ENCODE measurements at places on chromosomes 12 and 14.
A peak's percentile ranks its signal among the peaks of the same experiment; 100 is the strongest.

DNA sequence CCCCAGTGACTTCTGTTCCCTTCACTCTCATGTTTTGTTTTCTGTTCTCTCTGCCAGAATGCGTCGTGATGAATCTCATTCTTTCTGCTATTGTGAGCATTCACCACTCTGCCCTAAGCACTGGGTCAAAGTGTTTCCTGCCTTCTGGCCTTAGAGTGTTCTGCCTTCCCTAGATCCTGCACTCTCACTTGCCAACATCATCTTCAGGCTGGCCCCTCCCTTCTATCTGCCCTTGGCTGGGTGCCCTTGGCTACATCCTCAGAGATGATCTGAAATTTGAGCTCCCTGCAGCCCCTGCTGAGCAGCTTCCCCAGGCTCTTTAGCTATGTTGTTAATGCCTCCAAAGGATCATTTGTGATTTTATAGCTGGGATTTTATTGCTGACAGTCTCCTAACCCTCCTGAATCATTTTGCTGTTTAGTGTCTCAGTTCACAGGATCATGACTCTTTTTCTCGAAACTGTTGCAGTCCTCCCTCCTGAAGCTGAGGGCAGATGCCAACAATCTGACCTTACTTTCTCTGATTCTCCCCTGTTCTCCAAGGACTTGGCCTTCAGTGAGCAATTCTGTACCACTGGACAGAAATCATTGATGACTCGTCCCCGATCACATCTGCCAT, 4.5 kb downstream of the DHRS2 start:
- no peak for DNase-seq

DNA sequence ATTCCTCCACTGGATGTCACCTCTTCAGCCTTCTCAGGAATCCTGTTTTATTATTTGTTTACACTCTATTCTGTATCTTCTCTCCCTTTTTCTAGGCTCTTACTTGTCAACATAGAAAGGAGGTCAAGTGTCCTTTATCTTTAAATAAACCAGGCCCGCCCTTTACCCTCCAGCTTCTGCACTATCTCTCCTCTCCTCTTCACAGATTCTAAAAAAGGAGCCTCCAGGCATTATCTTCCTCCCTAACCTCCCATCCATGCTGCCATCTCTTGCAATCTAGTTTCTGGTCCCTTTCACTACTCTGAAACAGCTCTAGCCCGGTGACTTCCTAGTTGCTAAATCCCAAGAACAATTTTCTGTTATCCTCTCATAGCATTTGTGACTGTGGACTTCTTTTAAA, 24.1 kb upstream of the ARID2 start:
- no peak for DNase-seq

- no peak for DNase-seq
Observed at GRCh38 chr12:108722463-108722862, 8.9 kb downstream of the CORO1C start.

DNA sequence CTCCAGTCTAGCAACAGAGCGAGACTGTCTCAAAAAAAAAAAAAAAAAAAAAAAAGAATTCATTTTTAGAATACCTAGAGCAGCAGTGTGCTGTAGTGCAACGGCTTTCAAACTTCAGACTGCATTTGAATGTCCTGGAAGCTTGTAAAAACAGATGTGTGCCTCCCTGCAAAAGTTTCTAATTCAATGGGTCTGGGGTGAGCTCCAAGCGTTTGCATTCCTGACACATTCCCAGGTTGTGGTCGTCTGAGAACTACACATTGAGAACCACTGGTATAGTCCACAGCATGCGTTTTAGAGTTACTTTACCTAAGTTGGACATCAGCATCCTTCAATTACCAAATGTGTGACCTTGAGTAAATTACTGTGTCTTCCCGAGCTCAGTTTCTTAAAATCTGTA, 816.8 kb downstream of the NRXN3 start:
- DNase-seq = no peak

GRCh38 chr14:67646131-67646530, 26.4 kb downstream of the ARG2 start:
- no peak for DNase-seq

GRCh38 chr14:76844223-76844622, 18.0 kb downstream of the LRRC74A start:
- DNase-seq = no peak

- no peak for DNase-seq
Observed at GRCh38 chr12:97474161-97474560, 11.6 kb downstream of the RMST start.

- DNase-seq = no peak
Observed at GRCh38 chr12:46267825-46268582, 839 bp downstream of the SLC38A1 start.

- DNase-seq = no peak
Observed at GRCh38 chr14:102507081-102507856, 2.3 kb downstream of the ANKRD9 start.

GRCh38 chr14:88493392-88494185, 61.2 kb downstream of the PTPN21 start:
- DNase-seq = no peak

GRCh38 chr12:79690142-79690637, 574 bp downstream of the PAWR start:
- no peak for DNase-seq

GRCh38 chr12:65540140-65540539, 261.7 kb downstream of the MSRB3 start:
- no peak for DNase-seq

DNA sequence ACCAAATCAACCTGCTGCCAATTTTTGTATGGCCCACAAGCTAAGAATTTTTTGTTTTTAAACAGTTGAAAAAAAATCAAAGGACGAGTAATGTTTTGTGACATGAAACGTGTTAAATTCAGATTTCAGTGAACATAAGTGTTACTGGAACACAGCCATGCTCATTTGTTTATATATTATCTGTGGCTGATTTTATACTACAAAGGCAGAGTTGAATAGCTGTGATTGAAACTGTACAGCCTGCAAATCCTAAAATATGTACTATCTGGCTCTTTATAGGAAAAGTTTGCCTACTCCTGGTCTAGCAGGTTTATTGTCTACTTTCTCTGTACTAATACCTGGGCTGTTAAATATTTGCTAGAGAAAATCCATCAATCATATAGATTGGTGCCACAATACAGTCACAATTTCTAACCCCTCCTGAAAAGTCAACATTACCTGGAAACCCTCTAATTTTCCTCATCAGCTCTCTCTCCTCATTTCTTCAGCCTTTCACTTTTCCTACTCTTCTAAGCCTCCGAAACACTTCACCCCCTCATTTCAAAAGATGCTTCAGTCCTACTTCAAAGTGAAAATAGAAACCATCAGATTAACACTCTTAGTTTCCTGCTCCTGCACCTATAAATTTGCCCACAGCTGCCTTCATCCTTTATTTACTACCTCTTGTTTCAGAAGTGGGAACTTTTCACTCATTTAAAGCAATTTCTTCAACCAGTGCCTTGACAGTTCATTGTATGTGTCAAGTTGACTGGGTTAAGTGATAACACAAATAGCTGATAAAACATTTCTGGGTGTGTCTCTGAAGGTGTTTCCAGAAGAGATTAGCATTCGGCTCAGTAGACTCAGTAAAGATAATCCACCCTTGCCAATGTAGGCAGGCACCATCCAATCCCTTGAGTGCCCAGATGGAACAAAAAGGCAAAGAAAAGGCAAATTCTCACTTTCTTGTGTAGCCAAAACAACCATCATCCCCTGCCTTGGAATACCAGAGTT, 18.0 kb upstream of the C2CD5 start:
- DNase-seq = peak; percentile 52

- no peak for DNase-seq
Observed at GRCh38 chr12:12527820-12528296, 34.8 kb downstream of the DUSP16 start.

DNA sequence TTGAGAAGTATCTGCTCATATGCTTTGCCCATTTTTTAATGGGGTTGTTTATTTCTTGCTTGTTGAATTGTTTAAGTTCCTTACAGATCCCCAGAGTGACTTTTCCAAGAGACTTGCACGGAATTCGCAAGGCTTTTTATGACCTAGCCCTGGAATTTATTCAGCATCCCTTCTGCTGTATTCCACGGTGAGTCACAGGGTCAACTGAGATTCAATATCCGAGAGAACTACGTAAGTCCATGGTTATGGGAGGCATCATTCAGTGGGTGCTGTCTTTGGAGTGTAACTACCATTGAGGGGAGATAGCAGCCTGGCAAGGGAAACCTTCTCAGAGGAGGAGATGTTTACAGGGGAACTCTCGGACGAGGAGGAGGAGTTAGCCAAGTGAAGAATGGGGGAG, 20.9 kb upstream of the GPRC5A start:
- DNase-seq = no peak

GRCh38 chr12:118336123-118336522, 36.6 kb downstream of the TAOK3 start:
- no peak for DNase-seq

GRCh38 chr12:24023081-24023480, 73.6 kb upstream of the SOX5 start:
- no peak for DNase-seq

DNA sequence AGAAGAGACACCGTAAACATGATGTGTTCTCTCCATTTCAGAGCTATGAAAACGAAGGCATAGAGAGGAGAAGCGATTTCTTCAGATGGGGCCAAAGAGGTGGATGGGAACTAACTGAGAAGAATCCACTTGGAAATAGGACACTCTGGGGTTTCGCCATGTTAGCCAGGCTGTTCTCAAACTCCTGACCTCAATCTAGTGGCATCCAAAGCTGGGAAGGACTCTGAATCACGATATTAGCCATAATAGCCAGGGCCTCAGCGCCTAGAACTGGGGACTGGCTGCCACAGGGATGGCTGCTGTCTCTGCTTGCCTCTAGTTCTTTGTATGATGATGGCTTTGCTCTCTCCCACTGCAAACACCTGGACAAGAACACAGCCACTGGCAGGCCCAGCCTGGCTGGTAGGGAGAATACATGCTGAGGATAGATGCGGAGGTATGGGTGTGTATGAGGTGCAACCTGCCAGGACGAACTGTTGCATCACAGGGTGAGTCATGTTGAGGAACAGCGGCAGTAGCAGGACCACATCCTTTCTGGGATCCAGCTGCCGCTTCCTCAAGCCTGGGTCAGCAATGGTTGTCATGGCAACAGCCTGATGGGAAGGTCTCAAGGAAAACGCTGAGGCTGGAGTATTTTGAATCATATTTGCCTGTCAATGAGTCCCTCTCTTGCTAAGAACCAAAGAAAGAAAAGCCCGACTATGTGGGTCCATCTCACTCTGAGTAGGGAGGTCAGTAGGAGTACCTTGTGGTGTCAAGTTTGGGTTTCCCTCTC, 31.1 kb downstream of the CCDC177 start:
- DNase-seq = no peak

- DNase-seq = no peak
Observed at GRCh38 chr12:100733817-100734593, 60.6 kb upstream of the ANO4 start.

DNA sequence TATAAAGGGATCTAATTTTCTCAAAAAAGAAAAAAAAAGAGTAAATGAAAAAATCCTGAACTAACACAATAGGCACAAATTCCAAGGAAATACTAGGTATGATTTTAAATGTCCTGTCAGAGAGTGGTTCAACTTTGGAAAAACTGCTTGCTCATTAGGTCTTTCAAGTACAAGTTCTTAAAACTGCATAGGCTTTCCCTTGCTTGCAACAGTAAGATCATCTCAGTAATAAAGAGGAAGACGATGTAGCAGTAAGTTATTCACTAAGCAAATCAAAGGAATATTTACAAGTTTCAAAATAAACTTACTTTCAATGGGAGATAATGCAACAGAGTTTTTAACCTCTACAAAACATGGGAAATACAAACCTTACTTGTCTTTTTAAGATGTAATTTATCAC, 21.6 kb downstream of the CORO1C start:
- DNase-seq = no peak

- DNase-seq = no peak
Observed at GRCh38 chr12:114508529-114509129, 102.7 kb upstream of the TBX5 start.

- no peak for DNase-seq
Observed at GRCh38 chr12:101923045-101923718, 45.8 kb downstream of the DRAM1 start.

DNA sequence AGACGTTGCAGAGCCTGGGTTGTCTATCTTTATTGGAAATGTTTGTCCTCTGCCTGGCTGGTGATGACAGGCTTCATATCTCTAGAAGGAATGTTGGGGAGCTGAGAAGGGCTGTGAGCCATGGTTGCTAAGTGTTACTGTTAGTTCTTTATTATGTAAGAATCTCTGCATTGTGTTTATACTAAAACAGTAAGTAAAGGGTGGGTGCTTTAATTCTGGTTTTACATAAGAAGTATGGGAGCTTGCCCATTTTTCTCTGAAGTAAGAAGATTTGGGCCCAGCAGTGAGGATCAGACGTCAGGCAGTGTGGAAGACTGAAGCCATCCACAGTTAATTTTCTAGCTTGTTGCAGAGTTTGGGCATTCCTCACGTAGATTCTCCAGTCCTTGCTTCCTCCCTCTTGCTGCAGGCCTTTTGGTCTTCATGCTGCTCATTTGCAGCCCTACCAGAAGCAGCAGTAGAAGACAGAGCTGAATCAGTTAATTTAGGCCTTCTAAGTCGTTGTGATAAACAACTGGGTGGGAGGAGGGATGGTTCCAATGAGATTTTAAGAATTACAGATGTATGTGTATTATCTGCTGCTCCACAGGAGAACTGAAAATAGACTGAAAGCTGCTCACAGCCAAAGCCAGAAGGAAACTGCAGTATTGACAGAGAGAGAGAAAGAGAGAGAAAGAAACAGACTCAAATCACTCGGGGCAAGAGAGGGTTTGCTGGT, 21.4 kb downstream of the WNT5B start:
- no peak for DNase-seq

DNA sequence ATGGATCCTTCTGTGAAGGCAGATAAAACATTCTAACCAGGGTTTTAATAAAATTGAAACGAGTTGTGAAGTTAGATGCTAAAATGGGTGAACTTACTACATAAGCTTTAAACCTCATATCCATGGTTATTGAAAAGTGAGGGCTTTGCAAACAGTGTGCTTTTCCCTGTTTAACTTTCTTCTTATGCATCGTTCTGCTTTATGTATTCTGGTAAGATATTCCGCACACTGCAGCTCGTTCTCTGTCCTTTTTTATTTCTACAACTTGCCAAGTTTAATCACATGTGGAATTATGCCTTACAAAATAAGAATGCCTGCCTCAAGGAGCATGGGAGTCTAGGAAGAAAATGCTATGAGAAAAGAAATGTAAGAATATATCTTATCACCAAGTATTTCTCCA, 30.9 kb downstream of the PELI2 start:
- no peak for DNase-seq

Data from NCI-H1417 treated with DMSO at 0.1 percent for 48 hours (cell line).